ENCODE measurements at places on chromosomes 6 and 20.

DNA sequence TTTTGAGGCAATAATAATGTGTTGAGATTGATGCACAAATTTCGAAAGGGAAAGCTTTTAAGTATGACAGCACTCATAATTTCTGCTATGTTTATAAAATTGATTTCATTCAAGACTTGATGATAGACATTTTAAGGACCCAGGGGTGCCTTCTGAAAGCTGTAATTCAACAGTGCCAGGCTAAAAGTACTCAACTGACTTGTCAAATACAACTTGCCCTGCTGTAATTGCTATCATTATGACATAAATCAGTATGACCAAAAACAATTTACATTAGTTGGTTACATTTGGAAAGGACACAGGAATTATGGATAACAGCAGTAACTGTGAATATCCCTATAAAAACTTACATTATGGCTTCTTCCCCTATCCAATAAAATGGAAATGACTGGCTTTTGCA lies 178.9 kb downstream of the MMUT start:
- no peak for DNase-seq

- DNase-seq = no peak
Measured at GRCh38 chr20:47675190-47676142, 109.8 kb downstream of the SULF2 start.

GRCh38 chr6:12570461-12571030 lies 146.0 kb upstream of the PHACTR1 start:
- no peak for DNase-seq

- no peak for DNase-seq
Measured at GRCh38 chr6:37884548-37884947, 65.0 kb downstream of the ZFAND3 start.

DNA sequence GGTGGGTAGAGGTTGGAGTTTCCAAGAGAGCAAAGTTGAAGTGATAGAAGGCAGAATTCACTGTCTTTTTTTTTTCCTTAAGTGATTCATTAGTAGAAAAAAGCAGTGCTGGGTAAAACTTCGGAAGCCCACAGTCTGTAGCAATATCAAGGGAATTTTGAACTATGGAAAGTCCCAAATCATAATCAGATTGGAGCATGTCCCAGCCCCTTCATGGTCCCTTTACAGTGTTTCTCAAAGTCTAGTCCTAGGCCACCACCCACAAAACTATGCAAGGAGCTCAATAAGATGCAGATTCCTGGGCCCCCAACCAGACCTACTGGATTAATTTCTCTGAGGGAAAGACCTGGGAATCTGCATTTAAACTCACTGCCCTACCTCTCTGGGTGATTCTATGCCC lies 22.6 kb downstream of the NEDD9 start:
- no peak for DNase-seq

DNA sequence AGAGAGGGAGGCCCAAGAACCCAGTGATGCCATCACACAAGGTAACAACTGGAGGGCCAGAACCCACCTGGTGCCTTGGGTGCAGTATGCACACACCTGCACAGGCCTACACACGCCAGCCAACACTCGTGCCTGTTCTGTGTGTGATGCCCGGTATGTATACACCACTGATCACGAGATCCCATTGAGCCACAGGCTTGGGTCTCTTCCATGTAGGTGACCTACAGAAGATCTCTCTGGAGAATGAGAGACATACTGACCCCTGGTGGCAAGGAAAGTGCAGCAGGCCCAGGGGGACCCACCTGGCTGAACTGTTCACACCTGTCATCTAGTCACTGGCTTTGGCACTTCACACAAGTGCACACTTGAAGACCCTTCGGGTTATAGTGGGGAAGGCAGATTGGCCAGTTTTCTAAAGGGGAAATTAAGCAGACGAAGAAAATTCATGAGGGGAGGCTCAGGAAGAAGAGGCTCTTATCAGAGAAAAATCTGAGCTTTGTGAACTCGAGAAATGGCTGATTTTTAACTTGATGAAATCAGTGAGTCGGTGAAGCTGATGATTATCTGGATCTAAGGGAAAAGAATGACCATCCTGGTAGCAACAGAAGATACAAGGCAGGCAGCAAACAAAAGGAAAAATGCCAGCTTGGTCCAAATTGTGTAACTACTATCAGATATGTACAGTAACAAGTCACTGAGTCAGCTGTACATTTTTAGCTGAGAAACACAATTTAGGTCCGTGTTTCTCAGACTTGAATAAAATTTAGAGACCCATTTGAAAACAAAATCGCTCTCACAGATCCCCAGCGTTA lies 69.1 kb upstream of the PBOV1 start:
- DNase-seq = peak; percentile 45

DNA sequence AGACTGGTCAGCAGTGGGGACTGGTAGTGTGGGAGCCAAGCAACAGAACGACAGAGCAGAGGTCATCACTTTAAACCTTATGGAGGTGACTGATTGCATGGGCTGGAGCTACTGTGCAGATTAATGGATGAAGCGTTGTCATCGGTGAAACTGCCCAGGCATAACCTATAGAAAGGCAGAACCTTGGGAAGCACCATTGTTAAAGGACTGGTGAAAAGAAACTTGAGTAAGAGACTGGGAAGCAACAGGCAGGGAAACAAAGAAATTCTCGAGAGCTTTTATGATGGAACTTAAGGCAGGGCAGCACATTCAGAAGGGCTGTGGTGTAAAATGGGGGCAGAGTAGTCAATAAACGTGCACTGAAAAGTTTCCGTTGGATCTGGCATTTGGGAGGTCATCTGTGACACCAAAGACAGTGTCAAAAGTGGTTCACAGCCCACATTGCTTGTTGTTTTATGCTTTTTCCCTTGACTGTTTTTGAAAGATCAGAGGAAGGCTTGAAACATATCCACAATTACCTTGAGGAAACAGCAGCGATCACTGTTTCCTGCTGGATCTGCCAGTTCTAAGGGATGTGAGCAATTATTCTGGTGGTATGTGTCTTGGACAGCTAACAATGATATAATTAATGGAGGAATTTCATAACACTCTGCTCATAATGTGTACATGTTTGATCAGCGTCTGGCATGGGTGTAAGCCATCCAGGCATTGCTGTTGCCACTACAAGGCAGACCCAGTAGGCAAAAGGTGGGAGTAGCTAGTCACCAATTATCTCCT lies 62.7 kb downstream of the LRRC1 start:
- no peak for DNase-seq

- peak; percentile 49 for DNase-seq
Measured at GRCh38 chr20:44209686-44210405, 725 bp downstream of the OSER1 start.

DNA sequence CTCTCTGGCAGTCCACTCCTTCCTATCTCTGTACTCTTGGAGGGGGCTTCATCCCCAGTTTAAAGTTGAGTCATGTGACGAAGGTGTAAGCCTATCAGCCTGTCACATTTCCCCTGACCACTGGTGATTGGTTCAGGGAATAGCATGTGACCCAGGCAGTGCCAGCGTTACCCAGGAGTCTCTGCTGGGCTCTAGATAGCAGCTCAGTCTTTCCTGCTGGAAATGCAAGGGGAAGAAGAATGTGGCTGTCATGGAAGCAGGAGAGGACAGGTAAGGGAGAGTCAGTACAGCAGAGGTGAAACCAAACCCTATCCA lies 35.6 kb upstream of the NFATC2 start:
- no peak for DNase-seq

GRCh38 chr6:22146678-22146930 lies 150.2 kb downstream of the PRL start:
- DNase-seq = no peak

DNA sequence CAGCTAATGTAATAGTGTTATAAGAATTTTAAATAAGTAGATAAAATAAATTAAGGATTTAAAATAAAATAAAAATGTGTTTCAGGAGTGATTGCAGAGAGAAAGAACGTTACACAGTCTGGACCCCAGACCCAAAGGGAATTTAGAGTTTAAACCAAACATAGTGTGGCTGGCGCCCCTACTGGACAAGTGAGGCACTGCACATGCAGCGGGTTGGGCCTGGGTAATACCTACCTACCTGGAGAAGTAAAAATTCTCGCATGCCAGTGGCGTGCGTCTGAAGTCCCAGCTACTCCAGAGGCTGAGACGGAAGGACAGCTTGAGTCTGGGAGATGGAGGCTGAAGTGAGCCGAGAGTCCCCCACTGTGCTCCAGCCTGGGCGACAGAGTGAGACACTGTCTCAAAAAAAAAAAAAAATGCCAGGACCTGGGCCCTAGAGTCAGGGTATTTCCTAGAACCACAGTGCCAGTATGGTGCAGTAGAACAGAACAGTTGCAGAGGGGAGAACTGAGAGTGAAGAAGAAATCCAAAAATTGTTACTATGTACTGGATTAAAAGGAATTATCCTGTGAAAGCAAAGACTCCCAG lies 71.4 kb upstream of the TCF21 start:
- DNase-seq = peak; percentile 11

DNA sequence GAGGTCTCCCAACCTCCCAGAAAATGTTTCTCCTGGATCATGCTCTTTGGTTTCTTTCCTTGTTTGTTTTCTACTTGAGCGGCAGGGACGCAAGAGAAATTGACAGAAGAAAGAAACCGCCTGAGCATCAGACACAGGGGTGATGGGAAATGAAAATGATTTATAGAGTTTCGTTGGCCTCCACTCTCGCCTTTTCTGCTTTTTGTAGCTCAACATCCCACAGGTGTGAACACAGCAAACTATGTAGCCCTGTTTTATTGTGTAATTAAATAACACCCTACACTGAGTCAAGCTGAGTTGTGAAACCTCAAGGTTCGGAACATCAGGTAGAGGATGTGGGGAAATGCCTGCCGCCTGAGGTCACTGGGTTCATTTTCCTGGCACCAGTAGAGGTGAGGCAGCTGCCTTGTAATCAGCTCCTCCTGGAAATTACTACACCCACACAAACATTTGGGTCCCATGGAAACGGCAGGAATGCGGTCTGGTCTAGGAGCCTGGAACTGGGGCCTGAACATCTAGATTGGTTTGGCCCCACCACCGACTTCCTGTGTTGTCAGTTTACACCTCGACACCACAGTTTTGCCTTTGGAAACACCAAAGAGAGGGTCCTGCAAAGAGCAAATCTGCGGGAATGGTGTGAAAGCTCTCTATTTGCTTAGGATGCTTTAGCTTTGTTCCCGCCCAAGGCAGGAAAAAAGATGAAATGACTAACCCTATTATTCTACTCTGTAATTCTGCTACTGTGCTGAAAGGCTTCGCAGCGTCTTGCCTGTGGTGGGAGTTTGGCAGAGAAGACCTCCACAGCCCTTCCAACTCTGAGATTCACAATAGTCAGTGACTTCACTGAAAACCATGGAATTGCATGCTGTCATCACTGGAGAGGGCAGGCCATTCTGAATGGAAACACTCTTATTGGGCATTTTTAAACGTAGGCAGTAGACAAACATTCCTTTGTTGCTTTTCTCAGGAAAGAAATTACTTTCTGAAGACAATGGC lies 53.0 kb downstream of the ADAT2 start:
- no peak for DNase-seq

GRCh38 chr20:3407040-3407770 lies at the start of gene DNAAF9:
TSS of gene DNAAF9 (minus strand) at chr20:3407669. CDS start at chr20:3407557, 112 bp downstream.
- peak; percentile 74 for DNase-seq

GRCh38 chr20:3081641-3082040 lies 2.9 kb downstream of the AVP start:
- DNase-seq = no peak

DNA sequence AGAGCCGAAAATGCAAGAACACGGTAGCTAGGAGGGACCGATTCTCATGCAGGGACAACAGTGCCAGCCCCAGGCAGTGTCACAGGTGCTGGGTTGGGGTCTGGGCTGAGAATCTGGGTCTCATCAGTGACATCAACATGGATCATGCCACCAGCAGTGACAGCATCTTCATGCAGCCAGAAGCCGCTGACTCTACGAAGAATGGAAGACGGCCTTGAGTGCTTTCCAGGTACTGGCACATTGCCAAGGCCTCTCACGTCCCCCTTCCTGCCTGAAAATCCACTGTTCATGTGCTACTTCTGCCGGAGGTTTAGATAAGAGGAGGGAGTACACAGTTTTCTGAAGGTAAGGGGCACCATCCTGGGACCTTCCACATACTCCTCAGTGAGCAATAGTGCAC lies 141.1 kb upstream of the FOXQ1 start:
- DNase-seq = no peak

Measured in suppressor macrophage (primary cell).